ENCODE measurements at places on chromosomes 11 and 22. TPM values are rescaled to one million over a fixed set of nuclear protein-coding genes. Genes with fewer than 3 reads are reported as not detected.

DNA sequence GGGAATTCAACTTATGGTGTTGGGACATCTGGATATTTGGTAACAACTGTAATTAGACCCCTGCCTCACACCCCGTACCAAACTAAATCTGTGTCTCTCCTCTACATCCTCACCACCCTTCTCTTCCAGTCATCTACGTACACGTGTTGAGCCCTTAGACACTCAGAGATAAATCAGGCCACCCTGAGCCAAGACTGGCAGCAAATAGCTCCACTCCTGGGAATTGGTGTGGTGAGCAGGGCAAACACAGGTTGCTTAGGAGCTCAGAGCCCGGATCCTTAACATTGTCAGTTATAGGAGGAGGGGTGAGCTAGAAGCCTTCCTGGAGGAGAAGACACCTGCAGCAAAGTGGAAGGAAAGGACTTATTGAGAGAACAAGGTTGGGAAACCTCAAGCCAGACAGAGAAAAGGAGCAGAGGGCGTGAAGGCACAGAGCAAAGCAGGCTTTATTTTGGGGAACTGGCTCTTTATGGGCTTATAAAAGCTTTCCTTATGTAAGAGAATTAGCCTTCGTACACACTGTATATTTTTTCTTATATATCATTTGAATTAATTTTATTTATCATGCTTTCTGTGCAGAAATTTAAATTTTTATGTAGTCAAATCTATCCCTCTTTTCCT lies 36.9 kb upstream of the KLHL35 start:
- DNase-seq, result no peak

DNA sequence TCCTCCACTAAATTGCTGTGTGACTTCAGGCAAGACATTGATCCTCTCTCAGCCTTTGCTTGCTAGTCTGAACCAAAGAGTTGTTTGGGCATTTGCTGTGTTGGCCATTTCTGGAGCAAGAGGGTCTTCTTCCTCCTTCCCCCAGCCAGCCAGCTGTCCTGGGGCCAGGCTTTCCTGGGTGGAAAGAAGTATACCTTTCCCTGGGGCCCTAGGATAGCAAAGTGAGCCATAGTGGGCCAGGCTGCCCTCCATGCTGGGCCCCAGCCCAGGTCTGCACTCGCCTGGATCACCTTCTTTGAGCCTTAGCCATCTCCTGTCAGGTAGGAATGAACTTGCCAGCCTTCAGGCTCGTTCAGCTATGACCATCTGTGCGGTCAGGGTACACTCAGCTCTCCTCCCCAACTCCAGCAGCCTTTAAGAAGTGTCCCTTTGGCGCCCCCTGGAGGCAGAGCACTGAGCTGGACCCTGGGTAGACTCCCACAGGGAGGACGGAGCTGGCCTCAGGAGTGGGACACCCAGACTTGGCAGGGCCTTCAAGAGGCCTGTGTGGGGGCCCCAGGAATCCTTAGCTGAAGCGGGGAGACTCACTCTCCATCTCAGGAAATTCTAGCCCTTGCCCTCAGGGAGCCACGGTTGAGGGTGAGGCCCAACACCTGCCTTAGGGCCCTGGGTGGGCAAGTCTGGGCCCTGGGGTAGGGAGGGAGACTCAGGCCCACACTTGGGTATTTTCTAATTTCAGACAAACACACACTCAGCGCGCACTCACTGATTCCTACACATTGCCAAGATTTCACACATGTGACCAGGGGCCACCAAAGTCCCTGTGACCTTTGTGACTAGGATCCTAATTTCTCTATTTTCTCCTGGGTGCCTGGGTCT lies 35.6 kb upstream of the TPBGL start:
- DNase-seq, result peak; percentile 81

GRCh38 chr11:117866526-117866925 lies 9.9 kb downstream of the FXYD6 start:
- no peak for DNase-seq

DNA sequence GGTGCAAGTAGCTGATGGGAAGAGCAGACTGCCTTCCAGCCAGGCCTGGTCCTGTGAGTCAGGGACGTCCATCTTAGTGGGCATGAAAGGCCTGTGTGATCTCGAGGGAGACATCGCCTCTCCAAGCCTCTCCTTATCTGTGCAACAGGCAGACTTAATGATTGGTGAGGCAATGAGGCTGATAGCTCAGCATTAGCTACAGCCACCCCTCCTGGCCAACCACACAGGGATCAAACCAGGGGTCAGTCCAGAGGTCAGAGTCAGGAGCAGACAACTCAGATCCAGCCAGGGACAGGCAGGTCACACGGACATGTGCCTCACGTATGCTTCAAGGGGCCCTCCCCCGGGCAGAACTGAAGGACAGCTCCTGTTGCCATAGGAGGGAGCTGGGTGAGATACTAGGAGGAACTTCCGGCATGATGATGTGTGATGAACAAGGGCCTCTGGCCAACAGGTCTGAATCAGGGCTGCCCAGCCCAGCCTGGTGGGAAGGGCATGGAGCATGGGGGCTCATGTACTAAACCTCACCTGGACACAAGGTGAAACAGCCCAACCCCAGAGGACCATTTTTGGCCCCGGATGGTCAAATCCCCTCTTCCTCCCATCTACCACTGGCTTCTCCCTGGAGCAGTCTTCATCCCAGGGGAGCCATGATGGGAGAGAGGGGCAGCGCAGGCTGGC lies 2.8 kb upstream of the APOC3 start:
- DNase-seq, result no peak

Gene HIC2
- total RNA-seq, result 8.2 TPM

DNA sequence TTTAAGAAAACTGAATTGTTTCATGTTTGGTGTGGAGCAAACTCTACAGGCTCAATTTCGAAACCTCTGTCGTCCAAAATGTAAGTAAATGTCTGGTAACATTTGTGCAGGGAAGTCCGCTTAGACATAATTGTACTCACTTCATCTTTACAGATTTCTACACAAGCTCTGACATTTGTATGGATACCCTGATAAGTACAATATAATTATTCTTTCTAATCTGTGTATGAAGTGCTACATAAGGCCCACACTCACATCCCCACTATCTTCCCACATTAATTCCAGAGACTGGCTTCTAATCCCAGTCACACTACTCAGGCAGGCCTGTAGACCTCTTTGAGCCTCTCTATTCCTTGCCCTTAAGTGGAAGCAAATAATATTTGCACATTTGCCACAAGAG lies 129.2 kb upstream of the LMO1 start:
- DNase-seq, result no peak

Gene C2CD2L
- total RNA-seq, result 24.7 TPM

DNA sequence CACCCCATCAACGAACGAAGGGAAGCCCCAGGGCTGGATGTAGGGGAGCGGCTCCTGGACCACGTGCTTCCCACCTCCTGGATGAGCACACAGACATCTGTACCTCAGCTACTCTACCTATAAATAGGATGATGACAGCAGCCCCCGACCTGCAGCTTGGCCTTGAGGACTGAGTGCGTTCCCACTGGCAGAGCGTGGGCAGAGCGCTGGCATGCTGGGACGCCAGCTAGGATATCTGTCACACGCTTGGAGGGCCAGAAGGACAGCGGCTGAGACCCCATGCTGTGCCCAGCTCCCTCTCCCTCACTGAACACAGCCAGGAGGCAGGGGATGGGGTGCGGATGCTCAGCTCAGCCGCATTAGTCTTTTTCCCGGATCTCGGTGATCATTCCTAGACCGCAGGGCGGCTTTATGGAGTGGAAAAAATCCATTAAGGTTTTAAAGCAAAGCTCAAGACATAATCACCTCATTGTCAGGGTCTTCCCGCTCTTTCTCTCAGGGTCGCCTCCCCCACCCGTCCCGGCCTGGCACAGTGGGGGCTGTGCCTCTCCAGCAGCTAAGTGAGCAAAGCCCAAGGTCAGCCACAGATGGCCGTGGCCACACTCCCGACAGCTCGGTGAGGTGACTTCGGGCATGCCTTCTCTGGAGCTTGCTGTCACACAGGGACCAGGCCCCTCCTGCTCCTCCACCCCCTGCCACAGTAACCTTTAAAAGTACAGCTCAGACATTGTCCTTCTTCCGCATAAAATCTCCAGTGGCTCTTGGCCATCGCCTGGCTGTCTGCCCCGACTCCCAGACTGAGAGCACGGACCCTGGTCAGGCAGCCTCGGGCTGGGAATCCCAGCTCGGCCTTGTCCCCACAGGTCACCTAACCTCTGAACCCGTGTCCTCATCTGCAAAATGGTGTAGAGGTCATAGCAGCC lies 69.6 kb upstream of the SHISAL1 start:
- no peak for DNase-seq

DNA sequence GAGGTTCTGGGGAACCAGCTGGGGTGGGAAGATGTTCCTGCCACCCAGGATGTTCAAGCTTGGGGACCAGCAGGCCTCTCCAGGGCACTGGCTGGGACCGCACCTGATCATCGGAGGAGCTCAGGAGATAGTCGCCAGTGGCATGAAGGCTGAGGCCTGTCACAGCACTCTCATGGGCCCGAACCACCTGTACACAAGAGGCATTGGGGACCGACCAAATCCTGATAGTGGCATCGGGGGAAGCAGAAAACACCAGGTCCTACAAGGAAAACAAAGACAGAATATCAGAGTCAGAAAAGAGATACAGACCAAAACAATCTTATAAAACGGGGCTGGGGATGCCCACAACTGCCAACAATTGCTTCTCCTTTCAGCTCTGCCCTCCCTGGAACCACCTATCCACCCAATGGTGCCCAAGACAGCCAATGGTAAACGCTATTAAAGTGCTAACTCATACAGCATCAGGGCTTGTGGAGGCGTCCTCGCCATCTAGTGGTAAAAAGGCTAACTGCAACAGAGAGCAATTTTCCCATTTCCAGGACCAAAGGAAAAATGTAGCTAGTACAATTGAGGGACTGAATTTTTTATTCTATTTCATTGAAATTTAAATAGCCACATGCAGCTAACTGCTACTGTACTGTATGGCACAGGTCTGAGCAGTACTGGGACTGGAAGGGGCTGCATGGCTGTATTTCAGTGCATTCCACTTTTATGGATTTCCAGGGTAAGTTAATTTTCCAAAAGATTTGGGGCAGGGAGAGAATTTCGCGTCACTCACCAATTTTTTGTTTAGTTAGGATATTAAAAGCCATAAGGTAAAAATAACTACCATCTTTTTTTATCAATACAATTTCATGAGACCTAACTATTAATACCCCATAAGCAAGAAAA lies 7.1 kb downstream of the PRPF19 start:
- no peak for DNase-seq

DNA sequence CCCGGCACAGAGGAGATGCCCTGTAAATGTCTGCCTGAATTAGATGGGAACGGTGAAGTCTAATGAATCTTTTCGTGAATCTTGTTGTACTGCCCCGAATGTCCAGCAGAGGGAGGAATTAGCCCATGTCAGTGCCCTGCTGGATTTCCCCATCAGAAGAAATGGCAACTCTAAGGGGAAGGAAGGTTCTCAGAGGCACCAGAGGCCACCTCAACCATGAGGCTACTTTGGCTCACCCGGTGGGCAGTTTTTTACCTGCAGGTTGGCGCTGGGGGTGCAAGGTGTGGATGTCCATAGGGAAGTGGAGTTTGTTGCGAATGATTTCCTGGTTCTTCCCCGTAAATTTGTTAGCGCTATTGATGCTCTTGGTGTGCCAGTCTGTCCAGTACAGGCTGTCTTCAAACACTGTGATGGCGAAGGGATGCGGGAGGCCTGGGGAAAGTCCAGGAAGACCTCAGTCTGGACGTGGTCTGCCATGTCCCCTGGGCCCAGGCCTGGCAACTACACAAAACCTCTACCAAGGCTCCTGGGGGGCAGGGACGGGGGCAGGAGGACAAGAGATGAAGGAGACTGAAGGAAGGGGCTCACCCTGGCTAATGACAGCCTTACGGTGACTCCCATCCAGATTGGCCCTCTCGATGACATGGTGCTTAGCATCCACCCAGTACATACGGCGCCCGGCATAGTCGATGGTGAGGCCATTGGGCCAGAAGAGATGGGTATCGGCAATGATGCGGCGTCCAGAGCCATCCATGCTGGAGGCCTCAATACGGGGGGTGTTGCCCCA lies 28.5 kb downstream of the LRP4 start:
- peak; percentile 72 for DNase-seq

Gene RHBDD3
- total RNA-seq, result 61.0 TPM
